Transverse colon (tissue), 4 donors: ENCODE measurements at places on chromosomes 4 and X.

GRCh38 chr4:108685036-108685686 lies 34.8 kb downstream of the OSTC start:
- no peak for DNase-seq

GRCh38 chrX:150980711-150981110 lies 2.4 kb upstream of the HMGB3 start:
- DNase-seq: no peak

DNA sequence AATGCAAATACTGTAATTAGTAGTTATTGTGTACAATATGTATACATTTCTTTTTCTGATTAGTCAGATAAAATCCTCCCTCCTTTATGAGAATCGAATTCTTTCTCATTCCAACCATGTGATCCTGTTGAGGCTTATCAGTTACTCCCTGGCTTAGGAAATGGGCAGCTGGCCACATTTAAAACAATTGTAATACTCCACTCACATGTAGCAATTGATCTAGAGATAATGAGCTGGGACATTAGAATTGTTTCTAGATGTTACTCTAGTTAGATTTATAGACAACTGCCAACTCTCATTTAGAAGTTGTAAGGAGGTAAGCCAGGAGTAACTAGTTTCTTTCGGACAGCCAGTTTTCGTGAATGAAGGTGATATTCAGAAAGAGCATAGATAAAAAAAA lies 859.3 kb upstream of the AADAT start:
- DNase-seq: no peak

DNA sequence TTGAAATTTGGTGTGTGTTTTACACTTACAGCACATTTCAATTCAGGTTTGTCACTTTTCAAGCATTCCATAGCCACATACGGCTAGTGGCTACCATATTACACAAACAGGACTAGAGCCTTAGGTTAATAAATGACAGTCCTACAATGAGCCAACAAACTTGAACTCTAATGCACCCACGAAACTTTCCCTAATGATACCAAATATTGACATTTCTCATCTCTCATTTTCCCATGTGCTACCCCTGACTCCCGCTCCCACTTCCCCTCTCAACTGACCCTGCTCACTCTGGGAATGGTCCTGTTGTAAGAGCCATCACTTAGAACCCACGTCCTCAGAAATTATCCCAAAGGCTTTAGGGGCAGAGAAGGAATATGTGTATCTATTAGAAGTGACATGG lies 4.9 kb upstream of the TLR10 start:
- DNase-seq: no peak

- DNase-seq: no peak
These were observed 28.4 kb downstream of the DDX60L start for GRCh38 chr4:168451744-168452390.

- no peak for DNase-seq
These were observed 3.2 kb downstream of the SCARB2 start for GRCh38 chr4:76210452-76210851.

GRCh38 chrX:138740341-138740740 lies 28.8 kb upstream of the FGF13 start:
- DNase-seq: no peak

DNA sequence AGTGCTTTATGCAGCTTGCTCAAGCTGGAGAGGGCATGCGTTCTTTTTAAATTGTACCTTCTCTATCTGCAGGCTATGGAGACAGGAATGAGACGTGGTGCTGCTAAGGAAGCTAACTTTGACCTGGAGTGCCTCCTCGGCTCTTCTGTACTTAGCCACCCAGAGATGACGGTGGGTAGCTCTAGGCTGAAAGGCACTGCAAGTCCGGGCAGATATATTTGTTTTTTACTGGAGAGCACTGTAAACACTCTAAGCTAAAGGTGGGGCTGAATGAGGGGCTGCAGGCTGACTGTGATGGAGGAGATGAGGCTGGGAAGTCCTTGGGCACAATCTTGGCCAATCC lies 12.1 kb downstream of the ELF4 start:
- DNase-seq: no peak

- no peak for DNase-seq
These were observed 121.3 kb downstream of the EGF start for GRCh38 chr4:110034026-110034393.

DNA sequence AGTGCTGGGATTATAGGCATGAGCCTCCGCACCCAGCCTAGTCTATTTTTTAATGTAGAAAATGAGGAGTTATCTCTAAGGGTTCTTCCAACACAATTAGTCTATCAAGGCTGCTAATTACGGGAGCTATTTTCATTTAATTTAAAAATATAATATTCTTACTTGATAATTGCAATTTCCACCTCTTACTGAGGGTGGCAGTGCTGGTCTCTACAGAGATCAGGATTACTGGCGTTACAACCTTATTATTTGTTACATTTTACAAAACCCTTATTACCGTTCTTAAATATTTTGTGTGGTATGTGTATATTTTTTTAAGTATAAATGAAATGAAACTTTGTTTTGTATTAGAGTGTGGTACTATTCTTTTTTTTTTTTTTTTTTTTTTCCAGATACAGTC lies 17.6 kb upstream of the GK start:
- DNase-seq: no peak

DNA sequence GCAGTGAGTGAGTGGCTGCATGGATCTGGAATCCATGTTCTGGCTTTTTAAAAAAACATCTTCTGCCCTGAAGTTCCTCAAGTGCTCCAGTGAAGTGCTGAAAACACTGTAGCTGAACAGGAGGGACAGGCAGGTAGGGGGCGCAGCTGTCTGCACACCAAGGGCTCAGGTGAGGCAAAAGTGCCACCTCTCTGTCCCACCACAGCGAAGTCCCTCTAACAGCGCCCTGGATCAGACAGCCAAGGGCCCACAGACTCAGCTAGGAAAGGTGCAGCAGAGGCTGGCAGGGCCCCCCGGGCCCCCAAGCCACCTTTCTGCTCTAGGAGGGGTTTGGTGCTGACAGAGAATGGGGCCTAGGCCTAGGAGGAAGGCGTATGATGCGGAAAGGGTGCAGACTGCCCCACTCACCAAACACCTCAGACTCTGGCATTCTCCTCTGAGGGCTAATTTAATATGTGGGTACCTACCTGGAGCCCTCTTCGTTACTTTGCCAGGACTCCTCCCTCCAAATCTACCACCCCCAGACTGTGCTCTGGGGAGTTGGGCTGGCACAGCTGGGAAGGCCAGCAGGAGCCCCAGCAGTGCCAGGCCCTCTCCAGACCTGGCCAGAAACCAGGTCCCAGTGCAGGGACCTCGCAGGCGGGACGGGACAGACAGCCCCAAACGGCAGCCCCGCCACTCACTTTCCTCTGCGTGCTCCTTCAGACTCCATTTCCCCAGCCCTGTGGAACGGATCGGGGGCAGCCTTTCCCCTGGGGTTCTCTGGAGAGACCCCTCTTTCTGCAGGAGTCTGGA lies 73.7 kb downstream of the ENPP6 start:
- no peak for DNase-seq

DNA sequence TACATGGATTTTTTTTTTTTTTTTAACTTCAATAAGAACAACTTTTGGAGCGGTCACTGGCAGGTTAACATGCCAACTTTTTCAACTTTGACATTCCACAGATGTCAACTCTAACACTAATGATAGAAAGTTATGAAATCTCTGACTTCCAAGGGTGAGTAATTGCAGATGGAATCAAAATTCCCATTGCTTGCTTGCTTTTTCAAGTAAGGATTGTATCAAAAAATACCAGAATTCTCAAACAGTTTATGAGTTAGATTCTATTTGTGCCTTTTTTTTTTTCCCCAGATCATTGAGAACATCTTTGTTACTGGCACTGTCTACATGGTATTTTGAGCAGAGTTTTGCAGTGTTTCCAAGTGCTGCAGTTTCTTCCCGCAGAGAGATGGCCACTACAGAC lies 50.3 kb upstream of the OTUD4 start:
- DNase-seq: no peak

- peak; percentile 28 for DNase-seq
These were observed 132.5 kb upstream of the NHS start for GRCh38 chrX:17242470-17242869.

DNA sequence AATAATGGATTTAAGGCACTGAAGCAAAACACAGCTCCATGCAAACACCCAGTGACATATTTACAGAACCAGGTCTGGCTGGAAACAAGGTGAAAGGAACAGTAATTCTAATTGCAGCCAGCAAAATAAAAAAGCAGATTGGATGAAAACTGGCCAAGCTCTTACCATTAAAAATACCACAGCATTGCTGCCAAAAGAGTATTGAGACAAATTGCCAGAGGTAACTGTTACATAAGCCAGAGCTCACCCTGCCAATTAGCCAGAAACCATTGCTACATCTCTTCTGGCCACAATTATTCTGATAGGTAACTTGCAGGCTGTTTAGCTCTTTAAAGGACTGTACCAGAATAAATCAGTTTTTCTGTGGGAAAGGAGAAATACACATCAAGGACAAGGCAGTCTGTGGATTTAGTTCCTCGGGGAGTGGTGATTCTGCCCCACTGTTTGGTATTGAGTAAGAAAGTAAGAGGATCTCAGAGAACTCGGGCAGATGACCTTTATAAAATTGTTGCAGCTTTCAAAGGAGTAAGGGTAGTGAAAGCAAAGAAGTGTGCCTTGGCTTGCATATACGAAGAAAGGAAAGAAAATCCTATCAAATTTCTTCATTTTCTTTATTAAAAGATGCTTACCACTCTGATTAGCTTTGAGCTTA lies 369.5 kb downstream of the PPP3CA start:
- DNase-seq: no peak

DNA sequence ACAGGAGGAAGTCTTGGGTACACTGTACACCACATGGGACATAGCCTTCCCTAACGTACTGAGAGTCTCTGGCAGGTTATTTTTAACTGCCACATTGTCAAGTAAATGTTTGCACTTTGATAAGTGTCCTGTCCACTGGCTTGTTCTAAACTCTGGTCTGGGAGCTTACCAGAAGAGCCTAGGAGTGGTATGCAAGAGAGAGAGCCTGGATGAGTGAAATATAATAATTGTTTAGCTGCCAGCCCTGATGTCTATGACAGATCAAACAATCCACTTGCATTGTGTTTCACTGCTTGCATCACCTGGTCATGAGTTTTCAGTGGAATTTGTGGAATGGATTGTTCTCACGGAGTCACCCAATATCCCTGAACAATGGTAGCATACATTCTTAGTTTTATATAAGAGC lies 91.6 kb downstream of the SHROOM3 start:
- DNase-seq: no peak

DNA sequence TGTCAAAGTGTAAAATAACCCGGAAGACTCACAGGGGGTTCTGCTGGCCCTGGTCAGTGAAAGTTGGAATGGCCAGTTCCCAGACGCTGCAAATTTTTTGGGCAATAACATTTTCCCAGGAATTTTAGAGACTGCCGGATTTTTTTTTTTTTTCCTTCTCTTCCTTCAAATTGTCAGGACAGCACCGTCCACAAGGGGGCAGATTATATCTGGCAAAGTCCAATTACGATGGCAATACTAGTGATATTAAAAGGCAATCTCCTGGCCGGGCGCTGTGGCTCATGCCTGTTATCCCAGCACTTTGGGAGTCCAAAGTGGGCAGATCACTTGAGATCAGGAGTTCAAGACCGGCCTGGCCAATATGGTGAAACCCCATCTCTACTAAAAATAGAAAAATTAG lies 20.5 kb downstream of the SLC25A5 start:
- peak; percentile 73 for DNase-seq

DNA sequence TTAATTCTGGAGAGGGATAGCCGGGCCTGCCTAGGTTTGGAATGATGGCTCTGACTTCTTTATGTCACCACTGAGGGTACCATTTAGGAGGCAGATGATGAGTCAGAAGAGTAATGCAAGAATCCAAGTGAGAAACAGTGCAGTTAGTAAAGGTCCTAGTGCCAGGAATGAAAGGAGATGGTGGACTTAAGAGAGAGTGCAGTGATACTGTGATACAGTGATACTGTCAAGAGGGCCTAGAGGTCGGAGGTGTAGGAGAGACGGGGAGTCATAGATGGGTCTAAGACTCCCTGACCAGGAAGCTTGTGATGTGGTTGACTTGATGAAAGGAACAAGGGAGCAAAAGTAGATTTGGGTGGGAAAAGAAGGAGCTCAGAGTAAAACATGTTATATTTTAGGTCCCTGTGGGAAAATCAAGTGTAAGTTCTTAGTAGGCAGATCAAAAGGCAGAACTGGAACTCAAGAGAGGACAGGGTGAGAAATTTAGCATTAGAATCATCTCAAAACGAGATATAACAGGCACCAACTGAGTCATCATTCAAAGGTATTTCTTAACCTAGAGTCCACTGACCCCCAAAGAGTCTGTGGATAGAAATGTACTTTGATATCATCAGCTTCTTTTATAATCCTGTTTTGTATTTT lies 85.0 kb downstream of the NFKB1 start:
- no peak for DNase-seq

- DNase-seq: no peak
These were observed 7.5 kb downstream of the NUDT6 start for GRCh38 chr4:122914938-122915337.

GRCh38 chrX:23223169-23223568 lies 111.5 kb upstream of the PTCHD1 start:
- no peak for DNase-seq

DNA sequence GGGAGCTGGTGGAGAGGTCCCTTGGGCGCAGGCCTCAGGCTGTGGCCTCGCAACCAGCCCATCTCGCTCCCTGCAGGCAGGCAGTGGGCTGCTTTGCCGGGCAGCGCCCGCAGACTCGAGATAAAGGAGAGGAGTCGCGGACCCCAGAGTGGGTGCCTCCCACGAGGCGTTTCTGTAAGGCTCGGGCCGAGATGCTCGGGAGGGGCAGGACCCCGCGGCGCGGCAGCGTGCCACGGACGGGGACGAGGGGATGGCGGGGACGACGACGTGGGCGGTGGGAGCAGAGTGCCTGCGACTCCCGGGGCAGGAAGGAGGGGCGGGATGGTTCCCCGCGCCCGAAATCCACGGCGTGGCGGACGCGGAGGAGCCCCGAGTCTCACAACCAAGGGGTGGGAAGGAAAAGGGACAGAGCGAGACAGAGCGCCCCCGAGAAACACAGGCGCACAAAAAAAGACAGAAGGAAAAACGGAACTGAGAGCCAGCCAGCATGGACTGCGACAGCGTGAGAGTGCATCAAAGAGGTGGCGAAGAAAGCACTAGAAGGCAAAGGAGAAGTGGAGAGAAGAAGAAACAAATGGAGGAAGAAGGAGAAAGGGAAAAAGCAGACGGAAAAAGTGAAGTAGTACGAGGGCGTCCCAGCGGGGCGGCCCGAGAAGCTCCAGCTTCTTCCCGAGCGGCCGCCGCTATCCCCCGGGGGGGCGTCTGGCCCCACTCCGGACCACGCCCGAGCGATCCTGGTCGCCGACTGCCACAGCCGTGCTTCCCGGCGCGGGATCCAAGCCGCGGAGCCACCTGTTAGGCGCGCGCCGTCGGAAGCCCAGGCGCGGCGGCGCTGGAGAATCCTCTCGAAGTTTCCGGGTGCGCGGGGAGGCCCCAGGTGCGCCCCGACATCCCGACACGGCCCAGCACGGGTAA lies 1.5 kb downstream of the BEND4 start:
- peak; percentile 9 for DNase-seq

DNA sequence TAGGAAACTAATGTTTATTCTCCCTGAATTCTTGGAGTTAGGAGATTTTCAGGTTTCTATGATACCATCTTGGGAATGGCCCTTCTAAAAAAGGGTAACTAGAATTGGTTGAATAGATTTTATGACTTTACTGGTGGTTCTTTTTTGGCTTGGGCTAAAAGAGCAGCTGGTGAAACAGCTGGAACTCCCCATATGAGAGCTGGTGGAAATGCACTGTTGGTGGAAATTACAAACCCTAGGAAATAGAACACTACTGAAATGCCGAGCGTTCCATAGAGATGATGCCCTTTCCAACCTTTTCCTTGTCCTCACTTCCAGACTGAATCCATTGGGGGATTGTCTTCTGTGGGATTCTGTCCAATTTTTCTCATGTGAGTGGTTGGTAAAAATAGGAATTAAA lies 139.5 kb downstream of the STIM2 start:
- no peak for DNase-seq
